ENCODE measurements at places on chromosomes 13 and 19.

DNA sequence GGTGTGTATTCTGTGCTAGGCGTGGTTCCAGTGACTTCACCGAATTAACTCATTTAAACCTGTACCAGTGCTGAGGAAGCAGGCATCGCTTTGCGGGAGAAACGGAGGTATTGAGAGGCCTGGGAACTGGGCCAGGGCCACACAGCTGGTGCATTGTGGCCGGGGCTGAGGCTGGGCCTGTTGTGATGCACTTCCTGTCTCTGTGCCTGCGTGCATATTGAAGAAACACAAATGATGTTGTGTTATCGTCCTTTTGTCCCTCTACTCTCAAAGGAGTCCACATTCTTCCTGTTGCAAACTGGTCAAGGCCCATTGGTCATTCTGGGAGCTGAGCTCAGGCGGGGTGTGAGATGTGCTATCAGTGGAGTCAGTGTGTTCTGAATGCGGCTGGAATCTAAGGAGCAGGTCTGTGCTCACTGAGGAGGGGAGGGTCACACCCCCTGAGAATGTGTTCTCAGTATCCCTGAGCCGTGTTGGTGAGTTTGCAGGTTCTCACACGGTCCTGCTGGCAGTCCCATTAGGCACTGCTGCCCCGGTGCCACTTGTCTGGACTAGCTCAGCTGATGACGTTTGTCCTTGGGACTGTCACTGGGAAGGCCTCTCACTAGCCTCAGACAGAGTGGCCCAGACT lies 62.1 kb downstream of the ARHGEF7 start:
- no peak for DNase-seq

GRCh38 chr13:32264407-32264806 lies 50.8 kb downstream of the ZAR1L start:
- no peak for DNase-seq

DNA sequence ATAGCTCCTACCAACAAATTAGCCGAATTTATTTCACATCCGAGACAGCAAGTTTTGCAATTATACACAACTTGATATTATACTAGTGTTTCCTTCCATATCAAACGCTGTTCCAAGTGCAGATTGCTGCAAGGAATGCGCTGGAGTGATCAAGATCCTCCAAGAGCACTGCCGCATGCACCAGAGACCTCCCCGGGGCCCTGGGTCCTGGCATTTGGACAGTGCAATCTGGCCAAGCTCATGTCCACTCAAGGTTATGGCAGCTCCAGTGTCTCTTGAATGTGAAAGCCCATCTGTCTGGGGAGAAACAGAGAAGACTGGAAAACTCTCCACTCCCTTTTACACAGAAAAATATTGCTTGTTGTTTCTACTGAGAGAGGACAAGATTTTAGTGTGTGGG lies 111.9 kb downstream of the HSPH1 start:
- DNase-seq: no peak

DNA sequence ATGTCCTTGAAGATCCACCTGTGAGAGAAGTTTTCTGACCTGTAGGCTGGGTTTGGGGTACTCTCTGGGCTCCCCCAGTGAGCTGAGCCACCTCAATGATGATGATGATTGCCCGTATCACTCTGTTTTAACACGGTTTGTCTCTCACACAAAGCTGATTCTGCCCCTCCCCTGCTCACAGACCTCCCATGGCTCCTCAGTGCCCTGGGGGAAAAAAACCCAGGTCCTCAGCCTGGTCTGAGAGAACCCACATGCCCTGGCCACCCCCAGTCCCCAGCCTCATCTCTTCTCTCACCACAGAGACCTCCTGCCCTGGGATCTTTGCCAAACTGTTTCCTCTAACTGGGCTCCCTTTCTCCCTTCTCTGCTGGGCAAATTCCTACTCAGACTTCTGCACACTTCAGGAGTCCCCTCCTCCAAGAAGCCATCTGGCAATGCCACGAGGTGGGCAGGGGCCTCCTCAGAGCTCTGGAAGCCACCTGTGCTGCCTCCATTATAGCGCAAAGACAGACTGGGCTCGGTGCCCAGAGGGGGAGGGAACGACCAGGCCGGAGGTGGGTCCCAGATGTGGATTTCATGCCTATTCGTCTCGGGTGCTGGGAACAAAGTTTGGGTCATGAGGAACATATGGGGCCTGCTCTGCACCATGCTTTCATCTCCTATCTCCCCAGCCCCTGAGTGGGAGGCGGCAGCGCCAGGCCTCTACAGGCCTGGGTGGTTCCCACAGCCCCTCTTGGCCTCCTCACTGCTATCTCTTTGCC lies 8.5 kb upstream of the CA11 start:
- no peak for DNase-seq

GRCh38 chr13:43316946-43317353 lies 293.6 kb downstream of the DNAJC15 start:
- no peak for DNase-seq

- DNase-seq: no peak
These were observed 1.2 kb downstream of the PIH1D1 start for GRCh38 chr19:49450405-49450804.

DNA sequence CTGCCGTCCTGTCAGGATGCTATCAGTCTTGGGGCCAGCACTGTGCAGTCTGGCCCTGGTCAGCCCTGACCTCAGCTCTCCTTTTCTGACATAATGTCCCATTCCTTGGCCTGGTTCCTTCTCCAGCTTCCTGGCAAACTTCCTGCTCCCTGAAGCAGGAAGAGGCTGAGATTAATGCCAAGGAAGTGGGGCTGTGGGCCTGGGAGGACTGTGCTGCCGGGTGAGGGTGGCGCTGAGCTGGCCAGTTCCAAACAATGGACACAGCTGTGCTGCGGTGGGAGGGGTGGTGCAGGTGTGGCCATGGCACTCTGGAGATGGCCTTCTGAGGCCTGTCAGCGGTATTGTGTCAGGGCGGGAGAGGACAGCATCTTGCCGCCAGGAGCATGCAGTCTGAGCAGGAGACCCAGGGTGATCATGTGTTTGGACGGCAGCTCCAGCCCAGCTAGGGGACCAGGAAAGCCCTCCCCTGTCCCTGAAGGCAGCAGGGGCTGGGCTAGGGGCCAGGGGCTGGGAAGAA lies 30.9 kb downstream of the TUBA3C start:
- DNase-seq: no peak

GRCh38 chr13:112885242-112885781 lies 83.7 kb upstream of the MCF2L start:
- DNase-seq: no peak

DNA sequence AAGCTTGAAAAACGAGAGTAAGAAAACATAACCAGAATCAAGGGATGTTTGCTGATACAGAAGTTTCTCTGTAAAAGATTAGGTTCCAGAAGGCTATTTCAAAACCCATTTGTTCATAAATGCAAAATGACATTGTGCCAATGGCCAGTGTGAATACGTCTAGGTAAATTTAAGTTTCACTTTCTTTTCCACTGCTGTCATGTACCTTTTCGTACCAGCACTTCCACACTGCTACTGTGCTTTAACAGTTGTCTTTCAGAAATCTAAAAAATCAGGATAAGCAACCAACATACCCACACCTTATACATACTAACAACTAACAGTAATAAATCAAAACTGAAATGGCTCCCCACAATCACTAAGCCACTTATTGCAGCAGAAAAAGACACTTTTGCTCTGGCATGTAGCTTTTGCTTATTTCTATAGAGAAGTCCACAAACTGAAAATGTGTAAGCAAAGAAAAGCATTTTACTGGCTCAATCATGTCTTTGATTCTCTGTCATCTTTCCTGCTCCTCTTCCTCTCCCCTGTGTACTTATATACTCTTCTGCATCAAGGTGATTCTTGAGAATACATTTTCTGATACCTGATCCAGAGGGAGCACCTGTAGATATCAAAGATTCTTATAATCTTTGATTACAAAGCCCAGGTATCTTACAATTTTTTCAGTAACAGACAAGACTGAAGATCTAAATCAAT lies 34.3 kb downstream of the ELF1 start:
- no peak for DNase-seq

DNA sequence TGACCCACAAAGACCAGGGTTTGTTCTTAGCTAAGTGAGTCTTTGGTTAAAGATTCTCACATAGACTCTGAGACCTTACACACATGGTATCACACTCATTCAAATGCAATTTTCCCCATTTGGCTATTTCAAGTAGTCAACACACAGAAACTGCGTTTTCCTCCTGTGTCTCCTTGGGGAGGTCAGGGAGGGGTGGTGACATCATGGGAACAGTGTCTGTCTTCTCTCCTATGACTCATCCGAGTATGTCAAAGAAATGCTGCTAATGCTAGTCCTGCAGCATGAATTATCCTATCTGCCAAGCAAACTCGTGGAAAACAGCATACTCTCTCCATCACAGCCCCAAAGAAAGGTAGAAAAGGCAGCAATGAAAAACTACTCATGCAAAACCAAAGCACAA lies 100.2 kb downstream of the ENOX1 start:
- DNase-seq: no peak

GRCh38 chr19:47507924-47508553 lies 6.8 kb downstream of the NAPA start:
- no peak for DNase-seq

- DNase-seq: no peak
These were observed 6.4 kb downstream of the ZNF350 start for GRCh38 chr19:51980116-51980736.

GRCh38 chr13:26965952-26966700 lies 205.5 kb downstream of the USP12 start:
- DNase-seq: no peak

- no peak for DNase-seq
These were observed 61.3 kb downstream of the NUFIP1 start for GRCh38 chr13:44927968-44928367.

DNA sequence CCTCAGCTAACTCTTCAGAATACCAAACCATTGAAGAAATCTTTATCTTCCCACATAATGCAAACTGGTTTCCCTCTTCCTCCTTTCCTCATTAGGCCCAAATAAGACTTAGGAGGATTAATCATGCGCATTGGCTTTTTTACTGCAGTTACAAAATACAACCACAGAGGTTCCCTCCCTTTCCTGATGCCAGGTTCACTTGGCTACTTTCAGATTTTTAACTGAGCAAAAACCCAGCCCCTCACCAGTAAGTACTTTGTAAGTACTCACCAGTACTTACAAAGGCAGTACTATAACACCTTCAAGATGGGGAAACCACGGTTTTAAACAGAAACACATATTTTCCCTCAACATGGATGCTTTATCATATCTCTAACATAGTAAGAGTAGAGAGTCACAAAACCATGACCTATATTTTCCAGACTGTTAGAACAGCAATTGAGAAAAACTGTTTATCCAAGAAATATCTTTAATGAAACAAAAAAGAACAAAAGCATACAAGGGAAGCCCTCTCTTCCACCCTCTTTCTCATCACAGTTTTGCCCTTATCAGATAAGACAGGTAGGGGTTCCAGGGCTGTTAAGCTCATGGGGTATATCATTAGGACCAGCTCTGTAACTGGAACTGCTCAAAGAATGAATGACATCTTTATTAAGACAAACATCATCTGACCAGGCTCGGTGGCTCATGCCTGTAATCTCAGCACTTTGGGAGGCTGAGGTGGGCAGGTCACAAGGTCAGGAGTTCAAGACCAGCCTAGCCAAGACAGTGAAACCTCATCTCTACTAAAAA lies 12.7 kb downstream of the FOXO1 start:
- no peak for DNase-seq

DNA sequence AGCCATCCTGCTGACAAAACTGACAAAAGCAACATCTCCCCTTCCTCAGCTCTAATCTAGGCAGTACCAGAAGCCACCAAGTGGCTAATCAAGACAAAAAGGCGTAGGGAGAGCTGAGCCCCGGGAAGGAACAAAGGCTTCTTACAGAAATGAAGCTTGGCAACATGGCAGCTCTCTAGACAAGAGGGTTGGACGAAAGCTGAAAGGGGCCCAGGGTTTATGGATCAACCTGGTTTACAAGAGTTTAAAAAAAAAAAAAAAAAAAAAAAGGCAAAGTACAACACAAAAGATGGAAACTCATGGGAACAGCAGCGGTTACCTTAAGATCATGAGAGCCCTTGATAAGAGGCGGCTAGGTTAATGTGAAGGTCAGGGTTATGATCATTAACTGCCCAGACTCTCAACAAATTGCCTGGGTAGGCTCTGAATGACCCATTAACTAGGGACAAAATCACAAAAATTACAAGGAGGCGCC lies 14.0 kb downstream of the ZC3H4 start:
- no peak for DNase-seq

DNA sequence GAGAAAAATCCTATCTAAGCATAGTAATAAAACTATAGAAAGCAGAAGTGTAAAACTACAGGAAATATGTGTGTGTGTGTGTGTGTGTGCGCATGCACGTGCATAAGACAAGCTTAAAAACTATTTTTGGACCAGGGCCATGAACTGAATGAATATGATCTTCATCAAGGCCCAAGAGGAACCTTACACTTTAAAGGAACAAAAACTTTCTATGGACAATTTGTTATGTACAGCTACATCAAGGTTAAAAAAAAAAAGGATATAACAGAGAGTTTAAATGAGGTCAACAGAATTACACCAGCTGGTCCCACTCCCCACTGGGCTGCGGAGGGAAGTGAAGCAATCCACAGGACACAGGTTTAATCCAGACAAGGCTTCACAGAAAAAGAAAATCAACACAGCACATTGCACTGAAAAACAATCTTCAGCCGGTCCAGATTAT lies 151.1 kb downstream of the LHFPL6 start:
- DNase-seq: no peak

GRCh38 chr19:36418287-36419001 lies at the start of gene ZFP82:
Gene ZFP82 (minus strand): TSS chr19:36418644. CDS start chr19:36409789, 8,855 bp downstream.
- DNase-seq: peak; percentile 50

- no peak for DNase-seq
These were observed 483.4 kb upstream of the PCDH9 start for GRCh38 chr13:67713571-67713970.

GRCh38 chr13:114313061-114313860 lies 1.0 kb upstream of the CHAMP1 start:
- DNase-seq: no peak

DNA sequence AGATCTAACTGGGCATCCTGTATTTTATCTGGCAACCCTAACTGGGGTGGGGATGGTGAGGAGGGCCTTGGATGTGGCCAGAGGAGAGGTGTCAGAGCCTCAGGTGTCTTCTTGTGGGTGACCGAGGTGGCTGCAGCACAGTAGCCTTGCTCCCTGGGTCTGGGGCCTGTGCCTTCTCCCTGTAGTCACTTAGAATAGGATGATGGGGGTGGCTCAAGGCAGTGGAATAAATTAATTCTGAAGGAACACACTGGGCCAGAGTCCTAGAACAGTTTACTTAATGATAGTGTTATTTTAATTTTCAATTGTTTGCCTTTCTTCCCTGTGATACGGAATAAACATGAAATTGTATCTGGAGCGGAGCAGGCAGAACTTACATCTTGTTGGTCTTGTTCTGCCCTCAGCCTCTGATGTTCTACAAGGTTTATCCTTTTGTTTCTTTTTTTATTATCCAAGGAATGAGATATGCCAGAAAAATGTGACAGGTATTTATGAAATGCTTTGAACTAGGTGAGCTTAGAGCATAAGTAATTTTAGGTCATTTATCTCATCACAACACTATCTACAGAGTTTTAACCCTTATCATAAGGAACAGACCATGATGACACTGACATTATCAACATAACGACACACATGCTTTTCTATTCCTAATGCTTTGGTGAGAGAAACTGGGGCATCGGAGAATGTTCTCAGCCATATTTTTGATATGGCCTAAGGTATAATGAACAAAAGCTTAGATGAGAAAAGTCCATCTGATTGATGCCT lies 51.4 kb downstream of the LRCH1 start:
- DNase-seq: no peak

Measured in stimulated activated CD8-positive, alpha-beta memory T cell treated with anti-CD3 and anti-CD28 coated beads, Interleukin-7, amount 100 ng/mL, for 1 hour (primary cell).